ENCODE measurements at places on chromosomes 6 and 20.

DNA sequence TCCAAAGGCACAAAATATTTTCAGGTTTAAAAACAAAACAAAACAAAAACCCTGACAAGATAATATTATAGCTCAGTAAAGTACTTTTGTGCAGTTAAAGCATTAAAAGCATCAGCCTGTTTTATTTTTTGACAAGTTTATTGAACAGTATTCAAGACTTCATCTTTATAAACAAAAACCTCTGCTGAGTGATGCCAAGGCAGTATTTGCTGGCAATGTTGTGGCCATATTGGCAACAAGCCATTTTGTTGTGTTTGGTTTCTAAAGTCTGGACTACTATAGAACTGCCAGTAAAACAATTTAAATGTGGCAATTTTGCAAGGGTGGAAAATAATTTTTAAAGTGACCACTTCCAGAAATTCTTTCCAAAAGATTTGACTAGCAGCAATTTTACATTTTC is 15.9 kb downstream of the CPNE1 start:
- no peak for DNase-seq

GRCh38 chr6:125943528-125944433 is 12.8 kb upstream of the HINT3 start:
- no peak for DNase-seq

GRCh38 chr20:44302026-44302669 is 8.9 kb downstream of the FITM2 start:
- no peak for DNase-seq

GRCh38 chr20:906001-906520 is 10.1 kb downstream of the ANGPT4 start:
- DNase-seq: no peak

All from activated CD4-positive, alpha-beta T cell treated with anti-CD3 and anti-CD28 coated beads for 24 hours (primary cell).